Stimulated activated CD8-positive, alpha-beta memory T cell treated with anti-CD3 and anti-CD28 coated beads, Interleukin-15, amount 100 ng/mL, for 4 hours (primary cell): ENCODE measurements at places on chromosomes 4 and X.
A peak's percentile ranks its signal among the peaks of the same experiment; 100 is the strongest.

- DNase-seq, result no peak
Observed at GRCh38 chr4:81666491-81666890, 194.8 kb upstream of the RASGEF1B start.

- DNase-seq, result no peak
Observed at GRCh38 chr4:168496834-168497233, at the start of gene PALLD. Gene PALLD, plus strand, starts transcription at chr4:168497052.

GRCh38 chr4:158756588-158756987, 12.2 kb upstream of the FNIP2 start:
- no peak for DNase-seq

GRCh38 chrX:112866175-112866574, 25.5 kb upstream of the AMOT start:
- no peak for DNase-seq

GRCh38 chr4:36446275-36446674, 164.9 kb downstream of the DTHD1 start:
- no peak for DNase-seq

DNA sequence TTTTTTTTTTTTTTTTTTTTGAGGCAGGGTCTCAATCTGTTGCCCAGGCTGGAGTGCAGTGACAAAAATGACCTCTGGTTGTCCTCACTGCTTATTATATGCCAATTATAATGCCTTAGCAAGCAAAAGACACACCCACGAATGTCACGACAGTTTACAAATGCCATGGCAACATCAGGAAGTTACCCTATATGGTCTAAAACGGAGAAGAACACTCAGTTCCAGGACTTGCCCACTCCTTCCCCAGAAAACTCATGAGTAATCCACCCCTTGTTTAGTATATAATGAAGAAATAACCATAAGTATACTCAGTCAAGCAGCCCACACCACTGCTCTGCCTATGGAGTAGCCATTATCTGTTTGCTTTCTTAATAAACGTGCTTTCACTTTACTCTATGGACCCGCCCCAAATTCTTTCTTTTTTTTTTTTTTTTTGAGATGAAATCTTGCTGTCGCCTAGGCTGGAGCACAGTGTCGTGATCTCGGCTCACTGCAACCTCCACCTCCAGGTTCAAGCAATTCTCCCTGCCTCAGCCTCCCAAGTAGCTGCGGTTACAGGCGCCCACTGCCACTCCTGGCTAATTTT, 106.2 kb downstream of the SMIM20 start:
- peak; percentile 9 for DNase-seq

DNA sequence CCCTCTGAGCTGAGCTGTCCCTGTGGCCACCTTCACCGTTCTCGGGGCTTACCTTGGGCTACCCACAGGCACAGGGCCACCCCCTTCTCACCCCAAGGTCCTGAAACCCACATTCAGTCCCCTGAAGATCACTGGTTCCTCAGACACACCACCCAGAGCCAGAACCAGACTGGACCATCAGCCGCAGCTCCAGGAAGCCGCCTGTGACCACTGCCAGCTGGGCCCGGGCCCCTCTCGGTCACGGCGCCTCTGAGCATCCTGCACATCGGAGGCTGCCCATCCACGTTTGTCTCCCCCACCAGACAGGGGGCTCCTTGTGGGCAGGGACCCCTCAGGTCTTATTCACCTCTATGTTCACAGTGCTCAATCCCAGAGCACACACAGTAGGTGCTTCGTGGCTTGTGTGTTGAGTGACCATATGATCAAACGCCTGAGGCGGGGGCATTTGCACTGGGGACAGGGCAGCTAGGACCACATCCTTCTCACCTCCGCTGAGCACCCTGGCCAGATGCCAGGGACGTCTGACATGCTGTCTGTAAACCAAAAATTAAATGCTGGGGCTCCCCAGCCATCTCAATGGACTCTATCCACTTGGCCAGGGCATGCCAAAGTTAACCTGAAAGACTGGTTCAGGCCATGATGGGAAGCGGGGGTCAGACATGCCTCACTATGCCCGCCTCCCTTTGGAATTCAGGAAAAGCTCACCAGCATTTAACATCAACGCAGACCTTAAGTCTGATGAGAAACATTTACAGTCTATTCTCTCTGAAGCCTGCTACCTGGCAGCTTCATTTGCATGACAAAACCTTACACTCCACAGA, 109.4 kb upstream of the AFAP1 start:
- DNase-seq, result no peak

DNA sequence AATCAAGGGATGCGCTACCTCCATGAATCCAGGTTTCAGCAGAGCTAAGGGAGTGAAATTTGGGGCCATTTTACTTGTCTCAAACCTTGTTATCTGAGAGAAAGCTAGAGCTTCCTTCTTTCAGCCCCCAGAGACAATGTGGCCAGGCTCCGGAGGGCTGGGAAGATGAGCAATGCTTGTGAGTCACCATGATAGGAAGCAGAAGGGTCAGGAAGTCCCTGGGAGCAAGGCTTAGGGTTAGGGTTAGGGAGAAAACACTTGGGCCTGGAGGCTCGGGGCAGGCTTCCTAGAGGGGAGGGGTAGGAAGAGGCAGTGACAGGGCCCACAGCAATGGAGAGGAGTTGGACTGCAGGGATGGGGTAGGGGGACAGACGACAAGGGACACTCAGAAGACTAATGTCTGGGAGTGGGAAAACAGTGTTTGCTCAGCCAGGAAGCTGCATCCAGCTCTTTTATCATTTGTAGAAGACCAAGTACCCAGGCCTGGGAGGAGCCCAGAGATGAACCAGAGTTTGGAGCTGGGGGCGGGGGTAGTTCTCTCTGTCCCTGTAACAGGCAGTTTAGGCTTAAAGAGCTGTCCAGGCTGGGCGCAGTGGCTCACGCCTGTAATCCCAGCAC, 16.4 kb upstream of the PORCN start:
- no peak for DNase-seq

DNA sequence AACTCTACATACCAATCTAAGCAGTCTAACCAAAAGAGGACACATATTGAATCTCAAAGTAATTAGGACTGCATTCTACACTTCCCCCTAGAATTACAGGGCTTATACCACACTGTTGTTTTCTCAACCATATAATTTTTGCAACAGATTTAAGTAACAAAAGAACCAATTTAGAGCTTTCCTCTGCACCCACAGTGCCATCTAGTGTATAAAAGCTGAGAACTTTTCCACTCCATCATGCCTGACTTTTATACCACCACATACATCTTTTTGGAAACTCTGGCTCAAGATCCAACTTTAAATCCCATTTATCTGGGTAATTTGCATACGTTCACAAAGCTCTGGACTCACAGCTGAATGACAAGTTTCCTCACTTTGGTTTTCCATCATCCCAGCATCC, 99.5 kb downstream of the EFHC2 start:
- DNase-seq, result no peak

DNA sequence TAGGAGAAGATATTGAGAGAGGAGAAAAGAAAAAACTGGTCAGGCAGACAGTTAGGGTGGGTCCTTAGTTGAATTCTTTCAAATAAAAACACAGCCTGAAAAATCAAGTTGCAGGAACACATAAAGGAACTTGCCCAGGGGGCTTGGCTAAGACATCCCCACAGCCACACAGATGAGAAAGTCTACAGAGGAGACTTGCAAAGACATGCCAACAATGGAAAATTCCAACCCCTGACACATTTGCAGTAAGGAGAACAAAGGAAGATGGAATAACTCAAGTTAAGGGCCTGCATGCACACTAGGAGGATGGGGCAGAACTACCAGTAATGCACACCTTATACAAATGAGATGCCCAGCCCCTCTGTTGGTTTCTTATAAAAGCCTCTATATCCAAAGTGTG, 197.6 kb downstream of the CPXCR1 start:
- no peak for DNase-seq

GRCh38 chr4:6393544-6394475, 78.6 kb downstream of the PPP2R2C start:
- no peak for DNase-seq

- DNase-seq, result no peak
Observed at GRCh38 chr4:131531087-131531486, 1618.0 kb upstream of the PCDH10 start.
